GM12864 (cell line): ENCODE measurements at places on chromosomes 5 and 9.
A peak's percentile ranks its signal among the peaks of the same experiment; 100 is the strongest.

DNA sequence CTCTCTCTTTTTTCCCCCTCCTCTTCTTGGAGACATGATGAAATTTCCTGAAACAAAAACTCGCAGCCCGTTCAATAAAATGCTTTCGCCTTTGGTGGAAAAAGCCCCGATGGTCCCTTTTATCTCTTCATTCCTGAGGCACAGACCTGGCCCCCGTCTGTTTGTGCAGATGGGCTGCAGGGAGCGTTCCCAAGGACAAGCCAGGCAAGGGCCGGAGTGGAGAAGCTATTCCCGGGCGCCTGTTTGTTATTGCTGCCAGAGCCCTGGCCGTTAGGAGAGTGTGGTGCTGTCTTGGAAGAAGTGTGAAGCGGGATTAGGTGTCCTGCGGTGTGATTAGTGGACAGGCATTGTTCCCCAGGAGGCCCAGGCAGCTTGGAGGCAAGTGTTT, 71.9 kb downstream of the SMIM23 start:
- DNase-seq, result no peak

GRCh38 chr5:143182901-143183820, 220.3 kb downstream of the NR3C1 start:
- peak; percentile 81 for DNase-seq

GRCh38 chr5:113081881-113082546, 105.4 kb downstream of the DCP2 start:
- no peak for DNase-seq

DNA sequence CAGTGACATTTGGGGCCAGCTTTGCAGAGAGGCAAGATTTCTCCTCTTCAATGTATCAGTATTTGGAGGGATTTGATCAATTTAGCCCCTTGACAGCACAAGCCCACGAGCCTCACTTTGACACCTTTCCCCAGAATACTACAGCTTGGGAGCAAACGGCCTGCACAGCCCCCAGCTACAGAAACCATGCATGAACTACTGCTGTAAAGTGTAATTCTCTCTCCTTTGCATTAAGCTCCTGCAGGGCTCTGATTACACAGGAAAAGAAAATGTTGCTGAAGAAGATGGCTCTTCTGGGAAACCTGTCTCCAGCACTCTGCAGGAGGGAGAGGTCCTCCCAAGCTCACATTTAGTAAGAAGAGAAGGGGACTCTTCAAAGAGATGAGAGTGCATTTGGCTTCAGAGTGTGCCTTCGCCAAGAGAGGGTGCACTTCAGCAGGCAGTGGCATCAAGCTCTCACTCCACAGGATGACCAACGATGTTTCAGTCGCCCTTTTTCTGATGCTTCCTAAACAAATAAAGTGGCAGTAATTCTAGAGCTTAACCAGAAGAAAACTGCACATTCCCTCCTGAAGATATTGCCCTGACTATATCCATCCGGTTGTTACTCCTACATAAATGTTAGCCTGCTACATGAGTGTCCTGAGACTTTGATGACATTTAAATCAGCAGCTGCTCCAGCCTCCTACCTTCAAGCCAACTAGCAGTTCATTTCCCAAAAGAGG, 272.2 kb downstream of the AUH start:
- no peak for DNase-seq

GRCh38 chr5:128213340-128213739, 129.8 kb downstream of the SLC12A2 start:
- peak; percentile 37 for DNase-seq

GRCh38 chr5:127564002-127564769, 46.7 kb downstream of the PRRC1 start:
- no peak for DNase-seq

GRCh38 chr5:133890776-133891280, 77.6 kb downstream of the C5orf15 start:
- DNase-seq, result no peak

DNA sequence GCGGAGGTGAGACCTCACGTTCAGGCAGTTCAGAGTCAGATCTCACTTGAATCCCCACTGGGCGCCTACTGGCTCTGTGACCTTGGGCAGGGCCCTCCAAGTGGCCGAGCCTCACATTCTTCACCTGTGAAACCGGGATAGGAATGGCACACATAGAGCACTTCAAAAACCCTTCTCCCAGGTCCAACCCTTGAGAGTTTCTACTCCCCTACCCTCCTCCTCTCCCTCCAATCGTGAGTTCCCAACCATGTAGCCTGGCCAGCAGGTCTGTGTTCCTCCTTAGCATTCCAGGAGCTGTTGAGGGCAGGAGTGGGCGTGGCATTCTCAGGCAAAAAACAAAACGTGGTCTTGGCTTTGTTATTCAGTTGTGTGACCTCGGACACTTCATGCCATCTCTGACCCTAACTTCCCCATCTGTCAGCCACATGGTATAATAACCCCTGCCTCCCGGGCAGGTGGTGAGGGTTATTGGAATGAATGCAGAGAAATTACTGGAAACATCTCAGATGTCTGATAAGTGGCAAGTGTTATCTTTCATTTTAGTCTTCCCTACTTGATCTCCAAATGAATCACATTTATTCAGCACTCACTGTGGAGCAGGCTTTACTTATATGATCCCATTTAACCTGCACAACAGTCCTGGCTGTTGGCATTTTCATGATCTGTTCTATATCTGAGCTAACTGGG, 112.8 kb upstream of the BOD1 start:
- DNase-seq, result no peak

DNA sequence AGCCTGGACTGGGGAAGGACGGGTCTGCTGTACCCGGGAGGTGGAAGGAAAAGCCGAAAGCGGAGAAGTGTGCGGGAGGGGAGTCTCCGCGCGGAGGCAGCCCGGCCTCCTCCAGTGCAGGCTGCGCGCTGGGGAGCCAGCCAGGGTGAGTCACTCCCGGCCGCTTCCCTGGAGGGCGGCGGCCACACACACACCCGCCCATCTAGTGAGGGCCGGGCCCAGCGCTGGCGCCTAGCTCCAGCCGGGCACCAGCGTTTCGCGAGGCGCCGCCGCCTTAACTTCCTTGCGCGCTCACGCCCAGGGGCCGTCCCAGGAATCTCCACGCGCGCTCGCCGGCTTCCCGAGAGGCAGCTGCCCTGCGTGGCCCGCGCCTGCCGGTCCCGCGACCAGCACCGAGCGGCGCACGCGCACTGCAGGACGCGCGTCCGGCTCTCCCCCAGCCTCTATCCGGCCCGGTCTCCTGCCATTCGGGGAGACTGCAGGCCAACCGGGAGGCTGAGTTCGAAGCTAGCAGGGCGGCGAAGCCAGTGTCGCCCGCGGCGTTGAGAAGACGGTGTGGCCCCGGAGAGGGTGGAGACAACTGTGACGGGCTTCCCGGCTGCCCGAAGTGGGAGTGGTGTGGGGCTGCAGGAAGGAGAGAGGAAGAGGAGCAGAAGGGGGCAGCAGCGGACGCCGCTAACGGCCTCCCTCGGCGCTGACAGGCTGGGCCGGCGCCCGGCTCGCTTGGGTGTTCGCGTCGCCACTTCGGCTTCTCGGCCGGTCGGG, at the start of gene JAK2:
Gene JAK2, plus strand, starts transcription at position 652 of the 765 bp plus-strand sequence. CDS start 36,716 bp downstream, outside the sequence.
- peak; percentile 82 for DNase-seq

GRCh38 chr5:141398608-141399007, 861 bp downstream of the PCDHGB5 start:
- no peak for DNase-seq

DNA sequence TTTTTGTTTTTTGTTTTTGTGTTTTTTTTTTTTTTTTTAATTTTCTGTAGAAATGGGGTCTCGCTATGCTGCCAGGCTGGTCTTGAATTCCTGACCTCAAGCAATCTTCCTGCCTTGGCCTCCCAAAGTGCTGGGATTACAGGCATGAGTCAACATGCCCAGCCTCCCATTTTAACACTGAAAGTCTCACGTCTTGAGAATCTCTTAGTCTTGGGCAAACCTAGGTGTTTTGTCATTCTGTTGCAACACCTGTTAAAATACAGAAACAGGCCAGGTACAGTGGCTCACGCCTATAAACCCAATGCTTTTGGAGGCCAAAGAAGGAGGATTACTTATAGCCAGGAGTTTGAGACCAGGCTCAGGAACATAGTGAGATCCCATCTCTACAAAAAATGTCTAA, 599.0 kb downstream of the TLR4 start:
- DNase-seq, result no peak

DNA sequence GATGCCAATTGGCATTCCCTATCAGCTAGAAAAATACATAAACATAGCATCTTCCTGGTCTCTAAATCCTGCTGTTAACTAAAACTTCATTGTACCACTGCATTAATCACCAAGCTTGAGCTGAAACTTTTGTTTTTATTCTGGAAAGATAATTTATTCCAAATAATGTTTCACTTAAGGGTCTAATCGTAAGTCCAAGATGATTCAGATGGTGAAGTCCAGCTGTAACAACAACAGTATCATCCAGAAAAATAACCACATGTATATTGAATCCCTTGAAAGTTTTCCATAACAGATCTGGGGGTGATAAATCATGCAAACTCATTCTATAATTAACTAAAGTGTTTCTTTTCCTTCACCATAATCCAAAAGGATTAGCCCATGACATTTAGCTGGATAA, 23.9 kb downstream of the RORB start:
- no peak for DNase-seq

GRCh38 chr5:58475404-58475803, 15.5 kb upstream of the PLK2 start:
- DNase-seq, result no peak

DNA sequence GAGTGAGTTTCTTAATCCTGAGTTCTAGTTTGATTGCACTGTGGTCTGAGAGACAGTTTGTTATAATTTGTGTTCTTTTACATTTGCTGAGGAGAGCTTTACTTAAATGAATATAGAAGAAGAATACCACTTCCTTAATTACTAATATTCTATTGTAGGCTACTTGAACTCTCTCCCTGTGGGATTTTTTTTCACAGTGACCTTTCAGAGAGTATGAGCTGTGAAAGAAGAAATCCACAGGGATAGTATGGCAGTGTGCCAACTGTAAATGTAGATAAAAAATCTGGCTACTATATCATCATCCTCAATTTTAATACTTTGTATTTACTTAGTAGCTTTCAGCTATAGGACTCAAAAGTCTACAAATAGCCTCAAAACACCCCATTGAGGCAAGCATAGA, 67.3 kb downstream of the COMMD10 start:
- no peak for DNase-seq

DNA sequence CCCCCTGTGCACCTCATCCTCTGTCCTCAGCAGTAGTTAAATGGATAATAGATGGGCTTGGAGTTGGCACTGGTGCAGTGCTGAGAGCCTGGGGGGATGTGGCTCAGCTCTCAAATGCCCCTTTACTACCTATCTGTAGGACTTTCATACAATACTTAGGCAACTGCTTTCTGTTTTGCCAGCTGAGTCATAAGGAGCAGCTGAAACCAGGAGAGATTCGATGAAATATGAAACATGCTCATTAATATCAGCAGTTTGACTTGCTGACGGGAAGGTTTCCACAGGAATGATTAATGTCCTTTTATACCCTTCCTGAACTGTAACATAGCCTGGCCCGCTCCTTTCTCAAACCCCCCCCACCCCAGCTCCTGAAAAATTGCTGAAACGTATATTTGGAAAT, 142.6 kb downstream of the SAXO1 start:
- no peak for DNase-seq

- DNase-seq, result no peak
These were observed 141.9 kb downstream of the PSAT1 start for GRCh38 chr9:78438780-78439179.

DNA sequence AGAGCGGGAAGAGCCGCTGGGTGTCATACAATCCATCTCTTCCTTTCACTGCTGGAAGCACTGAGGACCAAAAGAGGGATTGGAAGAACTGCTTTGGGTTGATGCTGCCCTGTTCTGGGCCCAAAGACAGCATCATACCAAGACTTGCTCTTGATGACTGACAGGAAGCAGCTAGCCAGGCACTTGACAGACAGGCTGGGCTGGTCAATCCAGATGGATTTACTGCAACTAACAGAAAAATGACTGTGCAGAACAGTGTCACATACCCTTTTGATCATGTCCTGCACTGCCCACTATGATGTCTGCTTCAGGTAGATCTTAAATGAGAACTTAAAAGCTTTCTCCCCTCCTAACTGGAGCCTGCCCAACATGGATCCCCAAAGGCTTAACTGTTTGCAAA, 157.6 kb downstream of the CRB2 start:
- no peak for DNase-seq

GRCh38 chr9:14380061-14380836, 66.3 kb upstream of the NFIB start:
- DNase-seq, result no peak

- no peak for DNase-seq
These were observed 105.2 kb downstream of the CDH10 start for GRCh38 chr5:24539613-24540012.

GRCh38 chr5:126492939-126493338, 69.7 kb downstream of the GRAMD2B start:
- no peak for DNase-seq

- no peak for DNase-seq
These were observed 405.5 kb downstream of the EFNA5 start for GRCh38 chr5:107265193-107265592.

- DNase-seq, result no peak
These were observed at the start of gene FBLL1 for GRCh38 chr5:168528521-168529373. FBLL1 (plus strand) TSS chr5:168529305; CDS start chr5:168529505, 200 bp downstream.

DNA sequence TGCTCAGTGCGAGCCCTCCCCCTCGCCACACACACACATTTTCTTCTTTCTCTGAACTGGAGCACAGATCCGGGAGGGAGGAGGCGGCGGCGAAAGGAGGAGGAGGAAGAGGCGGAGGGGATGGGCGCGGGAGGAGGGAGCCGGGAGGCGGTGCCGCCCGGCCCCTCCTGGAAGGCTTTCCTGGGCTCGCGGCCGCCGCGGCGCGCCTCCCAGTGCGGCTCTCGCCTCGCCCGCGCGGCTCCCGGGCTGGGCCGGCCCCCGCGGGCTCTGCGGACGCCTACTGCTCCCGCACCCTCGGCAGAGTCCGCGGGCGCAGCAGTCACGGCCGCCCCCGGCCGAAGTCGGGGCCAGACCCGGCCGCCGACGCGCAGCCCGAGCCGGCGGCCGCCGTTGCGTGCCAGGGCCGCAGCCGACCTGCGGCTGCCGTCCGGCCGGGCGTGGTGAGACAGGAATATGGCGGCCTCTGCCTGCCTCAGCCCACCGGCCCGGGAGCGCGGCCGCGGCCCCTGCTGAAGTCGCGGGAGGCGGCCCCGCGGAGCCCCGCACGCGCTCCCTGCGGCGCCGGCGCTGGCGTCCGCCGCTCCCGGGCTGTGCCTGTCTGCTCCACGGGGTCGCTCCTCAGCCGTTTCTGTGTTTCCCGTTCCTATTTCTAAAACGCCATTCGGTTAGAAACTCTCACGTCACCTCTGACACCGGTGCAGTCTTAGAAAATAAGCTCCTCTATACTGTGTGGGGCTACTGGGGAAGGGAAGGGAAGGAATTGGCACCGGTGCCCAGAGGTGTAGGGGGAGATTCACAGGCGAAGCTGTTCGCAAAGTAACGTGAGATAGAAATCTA, 500 bp upstream of the GNAQ start:
- DNase-seq, result no peak

DNA sequence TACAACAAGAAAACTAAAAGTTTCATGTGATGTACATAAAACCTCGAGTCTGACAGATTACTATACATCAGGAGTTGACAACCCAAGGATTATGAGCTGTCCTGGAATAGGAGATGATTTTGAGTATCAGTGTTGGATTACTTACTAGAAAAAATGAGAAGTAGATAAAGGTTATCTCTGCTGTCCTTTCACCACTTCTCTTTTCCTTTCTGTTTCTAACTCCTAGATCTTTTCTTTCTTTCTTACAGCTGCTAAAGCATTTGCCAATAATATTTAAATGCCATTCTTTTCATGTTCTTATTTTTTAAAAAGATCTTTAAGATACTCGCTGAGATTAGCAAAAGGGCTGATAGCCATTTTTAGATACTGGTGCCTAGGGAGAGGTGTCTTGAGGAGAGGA, 14.8 kb downstream of the RBM27 start:
- DNase-seq, result no peak

GRCh38 chr5:117741655-117742206, 1167.1 kb upstream of the SEMA6A start:
- DNase-seq, result no peak
